ENCODE measurements at places on chromosomes 5 and 9. TPM values are rescaled to one million over a fixed set of nuclear protein-coding genes. Genes with fewer than 3 reads are reported as not detected.

DNA sequence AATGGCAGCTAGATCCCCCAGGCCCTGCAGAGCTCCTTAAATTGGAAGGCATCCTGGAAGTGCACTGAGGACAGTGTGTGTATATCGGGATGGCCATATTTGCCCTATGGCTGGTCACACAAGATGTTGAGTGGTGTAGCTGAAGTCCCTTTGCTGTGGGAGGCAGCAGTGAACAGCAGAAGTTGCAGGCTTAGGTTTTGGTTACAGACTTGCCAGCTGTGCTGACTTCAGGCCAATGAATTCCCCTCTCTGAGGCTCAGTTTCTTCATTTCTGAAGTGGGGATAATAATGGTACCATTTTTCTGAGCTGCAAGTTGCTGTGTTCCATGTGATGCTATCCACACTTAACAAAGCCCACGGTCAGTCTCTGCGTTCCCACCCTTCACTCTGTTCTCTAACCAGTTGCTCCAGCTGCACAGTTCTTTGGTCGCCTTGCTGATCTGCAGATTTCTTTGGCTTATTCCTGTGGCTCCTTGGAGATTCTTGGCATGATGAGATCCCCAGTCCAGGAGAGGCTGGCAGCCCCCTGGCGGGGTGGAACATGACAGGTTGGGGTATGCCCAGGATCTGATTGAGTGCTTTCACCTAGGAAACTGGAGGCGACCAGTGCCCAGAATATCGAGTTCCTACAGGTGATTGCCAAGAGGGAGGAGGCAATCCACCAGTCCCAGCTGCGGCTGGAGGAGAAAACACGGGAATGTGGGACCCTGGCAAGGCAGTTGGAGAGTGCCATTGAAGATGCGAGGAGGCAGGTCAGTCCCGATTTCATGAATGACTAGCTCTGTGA, 6.5 kb upstream of the GLE1 start:
- no peak for DNase-seq

- no peak for DNase-seq
These were observed 39.2 kb downstream of the TLE4 start for GRCh38 chr9:79610791-79611614.

DNA sequence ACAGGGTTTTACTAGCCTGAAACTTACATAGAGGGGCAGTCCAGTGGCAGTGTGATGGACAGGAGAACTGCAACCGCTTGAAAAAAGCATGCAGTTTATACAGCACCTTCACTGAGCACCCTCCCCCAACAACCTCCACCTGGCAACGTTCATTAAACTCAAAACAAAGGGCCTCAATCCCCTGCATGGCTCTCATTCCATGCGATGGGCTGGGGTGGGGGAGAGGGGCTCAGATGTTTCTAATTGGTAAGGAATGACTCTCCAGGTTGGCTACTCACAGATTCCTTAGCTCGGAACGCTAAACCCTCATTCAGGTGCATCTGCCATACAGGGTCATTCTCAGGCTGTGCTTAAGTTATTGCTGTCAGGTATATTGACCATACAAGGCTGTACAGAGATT, 80.9 kb upstream of the ITGA1 start:
- no peak for DNase-seq

- no peak for DNase-seq
These were observed at the start of gene PSD2 for GRCh38 chr5:139795074-139796001. Gene PSD2 (plus strand): TSS chr5:139795808. CDS start chr5:139809441, 13,633 bp downstream.

SLC36A3 gene
- not detected for polyA plus RNA-seq

HTR1A gene
- not detected for polyA plus RNA-seq

- no peak for DNase-seq
These were observed 123.3 kb upstream of the ELL2 start for GRCh38 chr5:96084874-96085506.

N4BP3 gene
- 3.4 TPM for polyA plus RNA-seq

DNA sequence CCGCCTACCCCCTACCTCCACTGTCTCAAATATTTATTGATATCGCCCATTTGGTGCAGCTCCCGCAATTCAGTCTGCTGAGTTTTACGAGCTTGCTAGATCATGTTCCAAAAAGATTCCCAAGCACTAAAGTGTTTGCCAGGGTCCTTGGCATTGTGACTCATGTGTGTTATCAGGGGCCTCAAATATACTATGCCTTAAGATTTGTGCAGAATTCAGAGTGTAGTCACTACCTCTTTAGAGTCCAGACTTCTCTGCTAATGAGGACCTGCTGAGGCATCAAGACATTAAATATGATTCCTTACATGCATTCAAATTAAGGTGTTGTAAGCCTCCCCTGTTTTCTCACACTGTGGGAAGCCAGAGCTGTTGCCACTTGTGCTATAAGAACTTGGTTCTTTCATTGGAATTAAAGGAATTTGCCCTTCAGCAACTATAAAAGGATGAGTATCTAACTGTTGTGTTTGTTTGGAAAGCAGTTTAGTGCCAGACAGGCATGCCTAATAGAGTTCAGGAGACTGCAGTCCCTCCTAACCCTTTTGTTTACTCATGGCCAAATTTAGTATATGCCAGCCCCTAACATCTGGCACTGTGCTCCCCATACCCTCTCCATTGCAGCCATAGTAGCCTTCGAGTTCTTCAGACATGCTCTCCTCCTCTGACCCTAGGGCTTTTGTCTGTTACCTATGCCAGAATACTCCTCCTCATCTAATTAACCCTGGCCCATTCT, 316.4 kb downstream of the NR3C1 start:
- no peak for DNase-seq

ANKDD1B gene
- 9.7 TPM for polyA plus RNA-seq

DNA sequence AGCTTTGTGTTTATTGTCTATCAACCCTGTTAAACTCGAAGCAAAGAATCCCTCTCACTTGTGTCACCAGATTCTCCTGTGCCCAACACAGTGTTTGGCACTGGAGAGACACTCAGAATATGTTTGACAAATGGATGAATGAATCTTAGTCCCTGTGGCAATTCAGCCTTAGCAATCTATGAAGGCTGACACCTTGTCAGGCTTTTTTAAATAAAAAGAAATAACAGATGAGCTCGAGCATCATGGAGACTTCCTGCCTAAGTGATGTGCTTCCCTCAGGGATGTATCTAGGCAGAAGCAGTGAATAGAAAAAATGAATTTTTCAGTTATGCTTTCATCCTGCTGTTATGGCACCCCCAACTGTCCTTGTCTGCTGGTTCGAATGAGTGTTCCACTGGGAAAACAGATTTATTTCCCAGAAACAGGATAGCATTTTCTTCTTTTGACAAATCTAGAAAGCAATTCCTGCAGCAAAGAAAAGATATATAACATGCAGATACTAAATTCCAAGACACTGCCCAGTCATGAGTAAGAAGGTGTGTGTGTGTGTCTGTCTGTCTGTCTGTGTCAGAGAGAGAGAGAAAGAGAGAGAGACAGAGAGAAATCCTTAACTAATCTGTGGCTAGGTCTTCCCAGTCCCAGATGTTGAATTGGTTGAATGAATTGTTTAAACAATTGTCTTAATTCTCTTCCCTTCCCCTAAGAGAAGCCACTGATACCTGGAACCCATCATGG, 16.7 kb downstream of the MAMDC2 start:
- DNase-seq = no peak

Measured in left kidney (tissue), 8 donors.